CD4-positive, alpha-beta memory T cell (primary cell): ENCODE measurements at places on chromosomes 7 and 10.

DNA sequence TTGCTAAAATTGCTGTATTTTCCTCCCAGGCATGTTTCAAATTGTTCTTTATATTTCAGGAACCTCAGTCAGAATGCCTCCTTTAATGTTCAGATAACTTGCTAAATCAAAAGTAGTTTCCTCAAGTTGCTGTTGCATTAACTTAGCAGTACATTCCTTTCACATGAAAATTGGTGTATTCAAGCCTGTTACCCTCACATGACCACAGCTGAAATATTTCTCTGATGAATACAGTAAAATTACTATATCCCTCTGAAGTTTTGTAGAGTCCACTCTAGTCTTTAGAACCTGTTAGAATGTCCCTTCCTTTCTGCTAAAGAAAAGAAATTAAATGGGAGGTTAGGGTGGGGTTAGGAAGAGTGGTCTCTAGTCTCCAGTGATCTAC is 24.5 kb upstream of the C1GALT1 start:
- no peak for DNase-seq

- DNase-seq = no peak
Measured at GRCh38 chr7:13860734-13861133, 128.7 kb downstream of the ETV1 start.

- no peak for DNase-seq
Measured at GRCh38 chr10:74206746-74207145, 55.7 kb downstream of the ADK start.

GRCh38 chr7:40311307-40311706 is 176.5 kb downstream of the SUGCT start:
- no peak for DNase-seq

GRCh38 chr10:75028748-75029147 is 82.7 kb upstream of the SAMD8 start:
- no peak for DNase-seq

GRCh38 chr7:24115661-24116060 is 168.3 kb upstream of the NPY start:
- no peak for DNase-seq

DNA sequence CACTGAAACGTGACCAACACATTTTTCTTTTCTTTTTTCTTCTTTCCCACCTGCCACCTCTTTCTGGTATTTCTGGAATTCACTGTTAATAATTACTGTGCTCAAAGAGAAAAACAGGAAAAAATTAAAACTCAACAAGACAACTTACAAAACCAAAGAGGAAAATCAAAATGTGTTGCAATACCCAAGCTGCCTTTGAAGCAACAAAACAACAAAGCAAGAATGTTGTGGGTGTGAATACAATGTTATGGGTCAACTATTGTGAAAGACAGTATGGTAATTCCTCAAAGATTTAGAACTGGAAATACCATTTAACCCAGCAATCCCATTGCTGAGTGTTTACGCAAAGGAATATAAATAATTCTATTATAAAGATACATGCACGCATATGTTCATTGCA is 415.1 kb downstream of the GFRA1 start:
- no peak for DNase-seq

GRCh38 chr7:155514296-155514695 is 32.1 kb downstream of the CNPY1 start:
- no peak for DNase-seq

DNA sequence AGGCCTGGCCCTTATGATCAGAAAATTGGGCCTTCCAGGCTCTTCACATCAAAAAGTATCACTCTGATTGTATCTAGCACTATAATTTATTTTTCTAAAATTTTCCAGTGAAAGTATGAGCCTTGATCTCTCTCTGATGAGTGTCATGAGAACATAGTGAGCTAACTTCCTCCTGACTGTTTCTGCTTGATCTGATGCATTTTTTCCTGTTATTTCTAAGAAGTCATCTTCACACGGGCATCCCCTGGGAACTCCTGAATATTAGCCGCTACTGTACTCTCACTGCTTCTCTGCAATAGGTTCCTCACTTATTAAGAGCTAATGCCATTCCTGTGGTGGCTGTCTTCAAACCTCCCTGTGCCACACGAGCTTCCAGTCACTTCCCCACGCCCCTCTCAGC is 63.1 kb upstream of the ZPBP start:
- no peak for DNase-seq

DNA sequence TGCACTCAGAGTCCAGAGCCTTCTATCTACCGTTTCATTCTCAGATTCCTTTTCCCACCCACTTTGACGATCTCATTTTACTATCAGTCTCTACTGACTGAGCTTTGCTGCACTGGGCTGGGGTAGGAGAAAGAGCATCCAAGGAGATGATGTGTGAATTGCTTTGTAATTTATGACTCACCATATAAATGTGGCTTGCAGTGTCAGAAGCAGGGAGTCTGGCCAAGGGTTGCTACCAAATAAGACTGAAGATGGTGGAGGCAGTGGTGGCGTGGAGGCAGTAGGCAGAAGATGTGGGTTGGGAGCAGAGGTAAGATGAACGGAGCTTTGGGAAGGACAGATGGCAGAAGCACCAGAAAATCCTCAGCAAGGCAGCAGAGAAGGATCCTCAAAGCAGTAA is 73.3 kb upstream of the AGK start:
- DNase-seq = no peak
